Activated CD4-positive, alpha-beta T cell treated with anti-CD3 and anti-CD28 coated beads, Interleukin-2, amount 10 ng/mL, durations not matched to agents 7 days and 5 days (primary cell): ENCODE measurements at places on chromosomes 11 and 22.

- peak; percentile 86 for DNase-seq
Observed at GRCh38 chr22:31345331-31346254, 553 bp downstream of the PATZ1 start.

DNA sequence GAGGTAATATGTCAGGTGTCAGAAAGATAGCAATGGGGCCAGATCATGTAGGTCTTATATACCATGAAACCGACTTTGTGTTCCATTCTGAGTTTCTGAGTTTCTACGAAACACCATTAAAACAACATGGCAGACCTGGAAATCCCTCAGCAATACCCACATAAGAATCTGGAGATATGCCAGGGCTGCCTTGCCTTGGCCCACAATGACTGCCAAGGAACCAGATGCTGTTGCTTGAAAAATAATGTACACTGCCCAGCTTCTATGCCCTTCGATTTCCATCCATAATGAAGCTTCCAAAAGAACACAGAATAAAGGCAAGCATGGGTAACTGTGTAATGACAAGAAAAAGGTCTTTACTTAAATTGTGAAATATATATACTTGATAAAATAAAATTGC, 277.4 kb downstream of the SOX6 start:
- DNase-seq, result no peak

DNA sequence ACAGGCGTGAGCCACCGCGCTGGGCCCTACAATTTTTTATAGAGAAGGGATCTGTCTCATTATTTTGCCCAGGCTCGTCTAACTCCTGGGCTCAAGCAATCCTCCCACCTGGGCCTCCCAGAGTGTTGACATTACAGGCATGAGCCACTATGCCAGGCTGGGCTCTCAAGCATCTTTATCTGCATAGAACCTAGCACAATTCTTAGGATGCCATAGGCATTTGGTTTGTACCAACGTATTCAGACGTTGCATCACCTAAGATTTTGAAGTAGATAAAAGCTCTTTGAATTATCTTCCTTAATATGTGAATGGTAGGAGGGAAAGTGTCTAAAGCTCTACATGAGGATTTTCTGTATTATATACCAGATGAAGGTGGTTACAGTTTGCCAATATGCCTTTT, 30.5 kb downstream of the RTN3 start:
- DNase-seq, result no peak

DNA sequence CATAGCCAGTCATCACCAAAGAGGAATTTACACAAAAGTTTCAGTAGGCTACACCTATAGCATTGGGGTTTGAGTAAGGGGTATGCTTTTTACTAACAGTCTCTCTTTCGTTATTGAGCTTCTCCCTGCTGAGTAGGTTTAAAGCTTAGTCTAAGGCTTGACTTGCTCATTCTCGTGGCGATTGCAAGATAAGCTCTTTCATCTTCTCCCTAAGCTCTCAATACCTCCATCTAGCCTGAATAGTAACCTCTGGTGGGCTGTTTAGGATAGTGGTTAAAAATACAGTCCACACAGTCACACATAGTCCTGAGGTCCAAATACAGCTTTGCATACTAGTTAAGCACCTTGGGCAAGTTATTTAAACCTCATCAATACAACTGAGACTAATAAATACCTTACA, 65.6 kb downstream of the IMMP1L start:
- no peak for DNase-seq

GRCh38 chr11:368414-369335, 624 bp upstream of the B4GALNT4 start:
- no peak for DNase-seq

DNA sequence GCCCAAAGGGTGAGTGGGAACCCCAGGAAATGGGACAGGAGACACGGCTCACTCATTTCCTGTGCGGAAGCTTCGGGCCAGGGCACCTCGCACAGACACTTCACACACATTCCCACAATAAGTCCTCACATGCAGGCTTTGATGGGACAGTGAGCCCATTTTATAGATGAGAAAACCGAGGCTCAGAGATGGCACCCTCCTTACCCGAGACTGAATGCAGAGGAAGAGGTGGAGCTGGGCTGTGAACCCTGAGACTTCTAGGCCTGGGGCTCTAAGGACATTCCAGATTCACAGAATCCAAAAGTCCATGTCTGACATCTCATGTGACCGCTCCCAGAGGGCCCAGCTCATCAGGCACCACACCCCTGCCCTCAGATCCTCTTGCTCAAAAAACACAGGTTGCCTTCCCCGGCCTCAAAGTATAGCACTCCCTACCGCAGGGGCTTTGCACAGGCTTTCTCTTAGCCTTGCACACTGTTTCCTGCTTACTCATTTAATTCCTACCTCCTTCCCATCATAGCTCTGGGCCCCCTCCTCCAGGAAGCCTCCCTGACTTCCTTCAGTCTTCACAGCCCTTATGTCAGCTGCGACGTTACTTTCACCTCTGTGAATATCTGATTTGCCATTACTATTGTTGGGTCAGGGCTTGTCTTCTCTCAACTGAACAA, 57.1 kb upstream of the TCF20 start:
- no peak for DNase-seq

- no peak for DNase-seq
Observed at GRCh38 chr11:120529911-120530310, 18.4 kb downstream of the GRIK4 start.
